ENCODE measurements at places on chromosomes 2 and 18. TPM values are rescaled to one million over a fixed set of nuclear protein-coding genes. Genes with fewer than 3 reads are reported as not detected.

Gene RBKS
- 1.1 TPM for total RNA-seq

Gene TOGARAM2
- 0.28 TPM for total RNA-seq

Gene PTH2R
- not detected for total RNA-seq

Gene LYG2
- not detected for total RNA-seq

Gene GBX2
- total RNA-seq = not detected

Gene FAHD2B
- total RNA-seq = 7.9 TPM

- H3K4me1 ChIP-seq = no peaks in the 10 kb centered on the region
- no peak overlapping the region for H3K4me3 ChIP-seq
- no peaks in the 10 kb centered on the region for H3K36me3 ChIP-seq
- H3K27me3 ChIP-seq = no peaks in the 10 kb centered on the region
- DNase-seq = no peak
- H3K27ac ChIP-seq = no peak overlapping the region
These were observed 260.9 kb downstream of the ZNF804A start for GRCh38 chr2:184859187-184859586.

GRCh38 chr2:3198119-3198518 is 179.5 kb downstream of the EIPR1 start:
- no peak overlapping the region for H3K4me3 ChIP-seq
- H3K36me3 ChIP-seq = peaks cover 4% of the 10 kb centered on the region
- H3K4me1 ChIP-seq = peaks cover 3% of the 10 kb centered on the region
- no peak for DNase-seq

DNA sequence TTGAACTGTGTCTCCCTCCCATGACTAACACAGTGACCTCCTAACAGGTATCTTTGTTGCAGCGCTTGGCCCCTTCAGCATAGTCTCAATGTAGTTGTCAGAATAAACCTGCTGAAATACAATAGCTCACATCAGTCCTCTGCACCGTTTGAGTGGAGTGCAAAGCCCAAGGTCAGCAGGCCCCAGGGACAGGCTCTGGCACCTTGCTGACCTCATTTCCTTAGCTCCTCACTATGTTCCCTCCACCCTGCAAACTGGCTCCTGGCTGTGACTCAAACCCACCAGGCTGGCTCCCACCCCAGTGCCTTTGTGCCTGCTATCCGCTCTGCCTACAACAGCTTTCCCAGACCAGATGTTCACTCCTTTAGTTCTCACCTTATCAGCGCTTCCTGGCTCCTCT is 146.7 kb downstream of the LRATD1 start:
- no peak overlapping the region for H3K4me3 ChIP-seq
- DNase-seq = no peak
- no peaks in the 10 kb centered on the region for H3K36me3 ChIP-seq
- no peaks in the 10 kb centered on the region for H3K27me3 ChIP-seq

- no peaks in the 10 kb centered on the region for H3K36me3 ChIP-seq
- no peak overlapping the region for H3K27ac ChIP-seq
- H3K4me3 ChIP-seq = no peak overlapping the region
- no peaks in the 10 kb centered on the region for H3K27me3 ChIP-seq
These were observed 39.7 kb downstream of the C2orf76 start for GRCh38 chr2:119326938-119327337.

DNA sequence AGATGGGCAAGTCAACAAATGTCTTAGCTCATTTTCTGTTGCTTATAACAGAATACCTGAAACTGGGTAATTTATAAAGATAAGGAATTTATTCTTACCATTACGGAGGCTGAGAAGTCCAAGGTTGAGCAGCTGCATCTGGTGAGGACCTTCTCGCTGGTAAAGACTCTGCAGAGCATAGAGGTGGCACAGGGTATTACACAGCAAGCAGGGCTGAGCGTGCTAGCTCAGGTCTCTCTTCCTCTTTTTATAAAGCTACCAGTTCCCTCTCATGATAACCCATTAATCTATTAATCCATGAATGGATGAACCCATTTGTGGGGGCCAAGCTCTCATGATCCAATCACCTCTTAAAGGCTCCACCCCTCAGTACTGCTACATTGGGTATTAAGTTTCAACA is 109.1 kb downstream of the CDK15 start:
- no peak overlapping the region for H3K4me3 ChIP-seq
- no peaks in the 10 kb centered on the region for H3K36me3 ChIP-seq
- DNase-seq = no peak
- no peaks in the 10 kb centered on the region for H3K4me1 ChIP-seq
- no peak overlapping the region for H3K27ac ChIP-seq
- H3K27me3 ChIP-seq = no peaks in the 10 kb centered on the region

DNA sequence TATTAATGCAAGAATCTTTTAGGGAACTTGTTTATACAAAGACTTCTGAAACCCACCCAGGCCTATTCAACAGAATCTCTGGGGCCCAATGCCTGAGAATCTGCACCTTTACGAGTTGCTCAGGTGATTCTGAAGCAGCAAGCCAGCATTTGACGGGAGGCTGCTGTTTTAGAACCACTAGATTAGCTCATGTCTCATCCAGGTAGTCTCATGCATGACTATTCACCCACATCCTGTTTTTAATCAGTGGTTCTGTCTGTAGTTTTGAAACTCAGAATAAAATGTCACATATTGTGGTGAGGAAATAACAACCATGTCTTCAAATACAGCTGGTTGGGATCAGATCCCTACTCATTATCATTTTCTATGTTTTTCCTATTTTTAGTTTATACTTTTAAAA is 39.5 kb downstream of the CYTIP start:
- no peaks in the 10 kb centered on the region for H3K4me1 ChIP-seq
- H3K36me3 ChIP-seq = no peaks in the 10 kb centered on the region
- no peak overlapping the region for H3K27ac ChIP-seq
- H3K27me3 ChIP-seq = no peaks in the 10 kb centered on the region
- no peak for DNase-seq

DNA sequence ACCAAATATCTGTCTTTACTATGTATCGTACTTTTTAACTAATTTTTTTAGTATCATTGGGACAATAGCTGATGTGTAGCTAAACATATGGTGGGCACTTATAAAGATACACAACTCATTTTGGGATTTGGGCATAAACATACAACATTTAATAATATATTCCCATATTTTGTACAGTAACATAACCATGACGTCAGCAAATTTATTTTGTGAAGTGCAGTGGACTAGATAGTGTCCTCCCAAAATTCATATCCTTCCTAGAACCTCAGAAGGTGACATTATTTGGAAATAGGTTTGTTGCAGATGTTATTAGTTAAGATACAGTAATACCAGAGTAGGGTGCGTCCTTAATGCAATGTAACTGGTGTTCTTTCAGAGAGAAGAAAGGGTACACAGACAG is 356.7 kb downstream of the CDH7 start:
- H3K4me1 ChIP-seq = no peaks in the 10 kb centered on the region
- H3K36me3 ChIP-seq = no peaks in the 10 kb centered on the region
- H3K4me3 ChIP-seq = no peak overlapping the region
- H3K27me3 ChIP-seq = no peaks in the 10 kb centered on the region
- no peak overlapping the region for H3K27ac ChIP-seq
- DNase-seq = no peak

DNA sequence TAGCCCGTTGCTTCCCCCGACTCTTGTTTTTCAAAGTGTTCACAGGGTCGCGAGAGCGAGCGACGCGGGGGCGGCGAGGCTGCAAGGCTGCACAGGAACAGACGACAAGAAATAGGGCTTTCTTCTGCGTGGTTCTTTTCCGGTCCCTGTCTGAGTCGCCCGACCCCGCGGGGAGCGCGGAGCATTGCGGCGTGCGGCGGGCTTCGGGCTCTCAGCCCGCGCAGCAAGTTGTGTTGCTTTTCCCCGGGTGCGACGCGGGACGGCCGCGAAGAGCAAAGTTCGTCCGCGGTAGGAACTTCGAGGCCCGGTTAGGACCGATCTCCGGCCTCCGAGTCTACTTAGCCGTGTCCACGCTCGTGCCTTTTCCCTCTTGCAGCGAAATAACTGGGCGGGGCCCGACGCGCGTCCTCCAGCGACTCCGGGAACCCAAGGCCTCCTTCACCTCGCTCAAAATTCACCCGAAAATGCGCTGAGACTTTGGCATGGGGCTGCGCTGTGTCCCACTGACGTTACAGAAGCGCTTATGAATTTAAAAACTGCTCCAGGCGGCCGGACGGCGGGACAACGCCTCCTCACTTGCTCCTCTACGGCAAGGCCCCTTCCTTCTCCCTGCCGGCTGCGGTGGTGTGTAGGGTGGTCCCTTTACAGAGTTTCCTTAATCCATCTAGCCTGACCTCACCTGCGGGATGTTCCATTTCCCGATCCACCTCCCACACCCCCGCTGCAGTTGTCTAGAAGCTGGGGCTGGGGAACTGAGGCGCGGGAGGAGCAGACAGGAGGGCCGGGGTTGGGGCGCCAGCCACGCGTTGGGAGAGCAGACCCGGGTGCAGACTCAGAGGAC is 1.5 kb upstream of the BCL2L11 start:
- no peak overlapping the region for H3K4me3 ChIP-seq
- no peak for DNase-seq
- H3K36me3 ChIP-seq = peaks cover 3% of the 10 kb centered on the region
- no peak overlapping the region for H3K27ac ChIP-seq
- peaks cover 2% of the 10 kb centered on the region for H3K4me1 ChIP-seq

- H3K36me3 ChIP-seq = no peaks in the 10 kb centered on the region
- no peaks in the 10 kb centered on the region for H3K4me1 ChIP-seq
- H3K27ac ChIP-seq = no peak overlapping the region
- H3K27me3 ChIP-seq = peaks cover 62% of the 10 kb centered on the region
- no peak overlapping the region for H3K4me3 ChIP-seq
These were observed 36.4 kb upstream of the ZBTB7C start for GRCh38 chr18:48445540-48445939.

- no peak for DNase-seq
- H3K36me3 ChIP-seq = no peaks in the 10 kb centered on the region
- H3K27ac ChIP-seq = no peak overlapping the region
- no peaks in the 10 kb centered on the region for H3K27me3 ChIP-seq
- no peak overlapping the region for H3K4me3 ChIP-seq
These were observed 139.0 kb upstream of the NXPH2 start for GRCh38 chr2:138919120-138919747.

DNA sequence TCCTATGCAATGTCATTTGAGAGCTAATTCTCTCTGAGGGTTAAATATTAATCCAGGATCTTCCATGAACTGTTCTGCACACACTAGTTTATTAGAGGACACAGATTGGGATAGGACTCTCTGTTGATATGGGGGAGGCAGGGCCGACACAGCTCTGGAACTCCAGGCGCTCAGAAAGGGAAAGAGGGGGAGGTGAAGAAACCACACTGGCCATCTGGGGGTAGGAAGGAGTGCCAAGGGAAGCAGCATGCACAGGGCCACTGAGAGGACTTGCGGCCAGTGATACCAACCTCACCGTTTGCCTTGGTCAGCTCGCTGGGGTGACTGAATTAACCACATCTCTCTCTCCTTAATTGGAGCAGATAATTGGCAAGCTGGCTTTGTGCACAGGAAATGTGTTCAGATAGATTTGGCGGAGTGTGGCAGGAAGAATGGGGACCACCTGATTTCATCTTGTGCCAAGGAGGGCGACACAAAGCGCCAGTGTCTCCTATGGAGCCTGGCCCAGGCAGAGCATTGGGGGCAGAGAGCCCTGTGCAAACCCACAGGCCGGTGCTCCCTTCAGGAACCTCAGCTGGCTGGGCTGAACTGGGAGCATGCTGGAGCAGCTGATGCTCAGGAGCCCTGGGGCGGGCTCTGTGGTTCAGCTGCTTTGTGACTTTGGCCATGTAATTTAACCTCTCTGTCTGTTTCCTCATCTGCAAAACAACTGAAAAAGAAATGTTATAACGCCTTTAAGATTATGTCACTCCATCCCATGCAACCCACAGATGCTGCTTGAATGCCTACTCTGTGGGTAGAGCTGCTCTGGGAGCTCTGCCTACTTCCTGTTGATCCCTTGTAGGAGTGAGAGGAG is 114.7 kb upstream of the STON1 start:
- H3K4me1 ChIP-seq = peaks cover 2% of the 10 kb centered on the region
- no peaks in the 10 kb centered on the region for H3K27me3 ChIP-seq
- DNase-seq = no peak

DNA sequence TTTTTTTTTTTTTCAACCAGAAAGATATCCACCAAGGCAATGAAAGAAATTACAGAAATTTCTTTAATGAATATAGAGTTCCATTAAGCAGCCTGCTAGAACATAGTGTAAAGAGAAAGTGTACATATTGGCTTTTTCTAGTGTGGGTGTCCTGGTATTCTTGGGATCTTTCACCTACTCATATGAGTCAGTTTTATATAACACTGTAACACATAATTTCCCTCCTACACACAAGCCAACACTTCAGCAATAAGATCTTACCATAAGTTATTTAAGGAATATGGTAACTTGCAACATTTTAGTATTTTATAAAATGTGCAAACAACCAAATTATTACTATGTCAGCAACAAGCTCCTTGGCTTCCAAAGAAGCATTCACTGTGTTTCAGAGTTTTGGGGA is 59.9 kb downstream of the ZRANB3 start:
- H3K4me3 ChIP-seq = no peak overlapping the region
- H3K4me1 ChIP-seq = no peaks in the 10 kb centered on the region
- H3K36me3 ChIP-seq = no peaks in the 10 kb centered on the region

GRCh38 chr18:59481436-59481835 is 122.4 kb upstream of the LMAN1 start:
- no peaks in the 10 kb centered on the region for H3K36me3 ChIP-seq
- H3K27me3 ChIP-seq = no peaks in the 10 kb centered on the region
- peak; percentile 19 for DNase-seq
- peaks cover 11% of the 10 kb centered on the region for H3K4me1 ChIP-seq
- no peak overlapping the region for H3K4me3 ChIP-seq
- no peak overlapping the region for H3K27ac ChIP-seq

DNA sequence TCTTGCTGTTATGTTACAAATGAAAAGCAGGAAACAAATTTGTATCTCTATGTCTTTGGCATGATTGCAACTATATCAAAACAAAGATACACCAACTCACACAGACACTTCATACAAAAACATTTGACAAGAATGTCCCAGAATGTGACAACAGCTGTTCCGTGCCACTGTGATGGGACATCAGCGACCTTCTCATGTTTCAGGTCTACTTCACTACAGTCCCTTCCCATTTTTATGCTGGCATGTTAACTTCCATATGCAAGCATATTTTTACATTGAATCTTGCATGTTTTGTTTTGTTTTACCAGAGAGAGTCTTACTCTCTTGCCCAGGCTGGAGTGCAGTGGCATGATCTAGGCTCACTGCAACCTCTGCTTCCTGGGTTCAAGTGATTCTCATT is 71.2 kb downstream of the STK25 start:
- H3K27me3 ChIP-seq = no peaks in the 10 kb centered on the region
- DNase-seq = no peak
- no peak overlapping the region for H3K27ac ChIP-seq

GRCh38 chr18:48711651-48712486 is 173.0 kb downstream of the CTIF start:
- H3K36me3 ChIP-seq = peaks cover 26% of the 10 kb centered on the region
- no peaks in the 10 kb centered on the region for H3K27me3 ChIP-seq
- no peak overlapping the region for H3K27ac ChIP-seq
- DNase-seq = peak; percentile 49
- no peak overlapping the region for H3K4me3 ChIP-seq
- H3K4me1 ChIP-seq = peaks cover 4% of the 10 kb centered on the region

DNA sequence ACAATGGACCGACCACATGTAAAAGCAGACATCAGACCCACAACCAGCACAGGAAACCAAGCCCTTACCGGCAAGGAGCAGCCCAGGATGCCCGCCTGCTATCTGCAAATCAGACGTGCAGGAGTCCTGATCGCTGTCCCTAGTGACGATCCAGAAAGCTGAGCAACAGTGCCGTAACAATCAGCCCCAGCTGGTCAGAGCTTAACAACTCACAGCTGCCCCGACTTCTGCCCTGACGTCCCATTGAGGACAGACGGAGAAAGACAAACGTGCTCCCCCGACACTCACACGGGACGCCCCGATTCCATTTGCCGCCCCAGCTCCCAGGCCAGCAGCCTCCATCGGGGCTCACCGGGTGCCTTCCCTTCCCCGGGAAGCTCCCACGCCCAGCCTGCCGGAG is 39.8 kb upstream of the PXDN start:
- no peaks in the 10 kb centered on the region for H3K4me1 ChIP-seq
- no peaks in the 10 kb centered on the region for H3K36me3 ChIP-seq
- no peaks in the 10 kb centered on the region for H3K27me3 ChIP-seq
- peak; percentile 7 for DNase-seq
- H3K27ac ChIP-seq = no peak overlapping the region
